ENCODE measurements at places on chromosomes 11 and 22.

DNA sequence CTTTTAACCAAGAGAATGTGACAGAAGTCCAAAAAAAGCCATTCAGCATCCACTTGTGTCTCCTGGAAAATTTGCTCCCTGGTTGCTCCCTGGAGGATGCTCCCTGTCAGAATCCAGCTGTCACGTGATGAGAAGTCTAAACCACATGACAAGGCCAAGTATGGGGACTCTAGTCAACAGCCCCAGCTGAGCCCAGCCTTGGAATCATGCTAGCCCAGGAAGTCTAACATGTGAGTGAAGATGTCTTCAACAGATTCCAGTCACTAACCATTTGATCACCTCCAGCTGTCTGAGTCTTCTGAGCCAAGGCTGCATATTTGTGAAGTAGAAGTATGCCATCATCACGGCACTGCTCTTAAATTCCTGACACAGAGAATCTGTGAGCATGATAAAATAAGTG lies 4.2 kb downstream of the OR56B4 start:
- no peak for DNase-seq

GRCh38 chr22:47370448-47371262 lies 608.2 kb downstream of the TBC1D22A start:
- DNase-seq: no peak

DNA sequence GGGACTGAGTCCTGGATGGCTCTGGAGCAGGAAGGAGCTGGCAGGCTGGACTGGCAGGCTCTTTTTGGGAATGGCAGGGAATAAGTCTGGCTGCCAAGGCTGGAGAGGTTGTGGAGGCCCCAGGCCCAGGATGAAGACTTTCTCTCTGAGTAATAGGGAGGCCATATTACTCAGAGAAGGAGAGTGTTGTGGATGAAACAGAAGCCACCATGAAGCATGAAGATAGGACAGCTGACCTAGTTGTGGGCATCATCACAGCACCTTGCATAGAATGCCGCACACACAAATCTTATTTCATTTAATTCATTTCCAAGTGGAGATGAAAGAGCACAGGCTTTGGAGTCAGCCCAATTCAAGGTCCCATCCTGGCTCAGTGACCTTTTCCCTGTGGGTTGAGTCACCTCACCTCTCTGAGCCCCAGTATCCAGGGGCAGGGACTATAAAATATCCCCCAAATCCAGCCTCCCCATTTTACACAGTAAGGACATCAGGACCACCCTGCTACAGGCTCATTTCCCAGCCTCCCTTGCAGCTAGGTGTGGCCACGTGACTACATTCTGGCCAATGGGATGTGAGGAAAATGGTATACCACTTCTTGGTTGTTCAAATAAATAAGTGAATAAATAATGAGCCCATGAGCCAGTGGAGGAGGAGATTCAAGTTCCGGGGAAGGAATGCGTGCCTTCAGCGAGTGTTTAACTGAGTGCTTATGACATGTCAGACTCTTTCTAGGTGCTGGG lies 9.4 kb downstream of the CYTH4 start:
- no peak for DNase-seq

- no peak for DNase-seq
Measured at GRCh38 chr11:64320556-64320955, 2.6 kb downstream of the PRDX5 start.

- DNase-seq: no peak
Measured at GRCh38 chr11:8329336-8329735, 65.7 kb upstream of the LMO1 start.

GRCh38 chr22:49582678-49583077 lies 245.0 kb downstream of the BRD1 start:
- no peak for DNase-seq

DNA sequence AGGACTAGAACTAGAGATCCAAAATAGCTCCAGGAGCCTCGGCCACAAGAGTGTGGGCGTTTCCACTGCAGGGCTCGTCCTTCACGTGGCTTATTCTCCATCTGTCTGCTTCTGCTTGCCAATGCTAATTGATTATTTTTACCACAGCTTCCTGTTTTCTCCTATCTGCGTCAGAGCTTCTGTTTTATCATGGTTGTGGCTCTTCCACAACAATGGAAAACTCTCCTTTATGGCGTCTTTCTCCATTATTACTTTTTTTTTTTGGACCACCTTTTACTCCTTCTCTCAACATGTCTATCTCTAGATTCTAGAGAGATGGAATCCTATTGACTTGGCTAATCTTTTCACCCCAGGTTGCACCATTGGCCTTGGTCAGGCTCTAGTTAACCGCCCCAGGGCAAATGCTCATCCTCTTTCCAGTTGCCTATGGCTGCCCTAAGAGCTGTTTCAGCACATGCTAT lies 25.9 kb downstream of the CAT start:
- no peak for DNase-seq

DNA sequence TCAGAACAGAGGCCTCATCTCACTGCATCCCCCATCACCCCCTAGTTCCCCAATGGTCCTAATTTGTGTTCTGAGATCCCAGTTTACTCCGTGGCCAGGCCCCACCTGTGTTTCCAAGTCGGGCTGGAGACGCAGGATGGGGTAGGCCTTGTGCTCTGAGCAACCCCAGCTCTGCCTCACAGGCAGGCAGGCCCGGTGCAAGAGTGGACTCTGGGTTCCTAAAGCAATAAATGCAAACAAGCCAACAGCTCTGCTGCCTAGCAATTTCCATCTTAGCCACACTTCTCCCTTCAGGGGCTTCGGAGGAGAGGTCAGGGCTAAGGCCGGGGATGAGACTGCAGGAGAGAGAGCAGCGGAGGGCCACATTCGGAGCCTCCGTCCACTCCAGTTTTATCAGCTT lies 2.5 kb upstream of the EPS8L2 start:
- DNase-seq: no peak

DNA sequence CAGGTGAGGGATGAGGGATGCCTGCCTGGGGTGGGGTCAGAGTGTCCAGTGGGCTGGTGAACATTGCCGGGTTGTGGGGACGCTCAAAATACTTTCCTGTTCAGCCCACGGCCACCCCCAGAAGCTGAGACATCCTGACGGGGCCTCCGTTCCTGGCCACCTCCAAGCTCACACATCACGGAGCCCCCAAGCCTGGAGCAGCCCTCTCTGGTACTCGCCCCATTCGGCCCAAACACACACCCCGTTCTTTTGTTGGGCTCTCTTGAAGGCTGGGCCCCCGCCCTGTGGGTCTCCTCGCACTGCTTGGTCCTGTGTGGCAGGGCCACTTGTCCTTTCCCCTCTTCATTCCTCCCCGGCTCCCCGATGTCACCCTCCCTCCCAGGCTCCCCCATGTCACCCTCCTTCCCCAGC lies 442.6 kb downstream of the TBC1D22A start:
- no peak for DNase-seq

GRCh38 chr22:42937164-42937843 lies 77.6 kb downstream of the PACSIN2 start:
- peak; percentile 82 for DNase-seq

Data from bone marrow (tissue), 2 donors.